Activated naive CD4-positive, alpha-beta T cell (primary cell): ENCODE measurements at places on chromosomes 11 and 22.
A peak's percentile ranks its signal among the peaks of the same experiment; 100 is the strongest.

DNA sequence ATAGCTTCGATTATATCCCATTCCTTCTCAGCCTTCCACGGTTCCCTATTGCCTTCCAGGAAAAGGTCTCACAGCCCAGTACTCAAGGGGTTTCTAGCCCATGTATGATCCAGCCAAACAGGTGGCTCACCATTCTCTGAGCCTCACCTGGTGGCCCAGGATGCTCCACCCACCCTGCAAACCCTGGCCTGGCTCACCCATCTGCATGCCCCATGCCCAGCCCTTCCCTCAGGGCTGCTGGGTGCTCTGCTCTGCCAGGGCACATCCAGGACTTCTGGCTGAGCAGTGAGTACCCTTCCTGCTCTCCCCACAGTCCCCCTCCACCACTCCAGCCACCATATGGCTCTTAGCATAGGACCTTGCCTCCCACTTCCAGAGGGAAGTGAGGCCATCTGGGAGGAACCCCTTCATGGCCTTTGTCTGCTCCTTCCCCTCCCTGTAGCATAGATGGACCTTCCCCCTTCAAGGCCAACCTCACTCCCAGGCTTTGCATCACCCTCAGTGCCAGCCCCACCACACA, 5.8 kb upstream of the RCOR2 start:
- DNase-seq: no peak

DNA sequence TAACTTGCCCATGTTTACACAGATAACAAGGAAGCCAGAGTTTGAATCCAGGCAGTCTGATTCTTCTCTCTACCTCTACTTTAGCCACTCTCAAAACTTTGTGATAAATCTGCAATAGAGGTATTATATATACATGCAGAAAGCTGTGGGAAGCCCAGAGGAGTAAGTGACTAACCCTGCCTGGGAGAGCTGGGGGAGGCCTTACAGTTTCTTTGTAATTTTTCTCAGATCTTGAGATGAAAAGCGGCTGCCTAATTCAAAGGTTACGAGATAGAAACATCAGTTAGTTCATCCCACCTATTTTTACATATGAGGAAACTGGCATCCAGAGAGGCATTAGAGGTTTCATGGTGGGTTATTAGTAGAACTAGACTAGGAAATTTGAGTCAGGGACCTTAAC, 4.9 kb downstream of the STIM1 start:
- DNase-seq: no peak

- DNase-seq: no peak
Measured at GRCh38 chr11:5910540-5910939, 17.5 kb downstream of the OR52E5 start.

GRCh38 chr22:30286813-30287647, 2.3 kb downstream of the CASTOR1 start:
- DNase-seq: peak; percentile 84

DNA sequence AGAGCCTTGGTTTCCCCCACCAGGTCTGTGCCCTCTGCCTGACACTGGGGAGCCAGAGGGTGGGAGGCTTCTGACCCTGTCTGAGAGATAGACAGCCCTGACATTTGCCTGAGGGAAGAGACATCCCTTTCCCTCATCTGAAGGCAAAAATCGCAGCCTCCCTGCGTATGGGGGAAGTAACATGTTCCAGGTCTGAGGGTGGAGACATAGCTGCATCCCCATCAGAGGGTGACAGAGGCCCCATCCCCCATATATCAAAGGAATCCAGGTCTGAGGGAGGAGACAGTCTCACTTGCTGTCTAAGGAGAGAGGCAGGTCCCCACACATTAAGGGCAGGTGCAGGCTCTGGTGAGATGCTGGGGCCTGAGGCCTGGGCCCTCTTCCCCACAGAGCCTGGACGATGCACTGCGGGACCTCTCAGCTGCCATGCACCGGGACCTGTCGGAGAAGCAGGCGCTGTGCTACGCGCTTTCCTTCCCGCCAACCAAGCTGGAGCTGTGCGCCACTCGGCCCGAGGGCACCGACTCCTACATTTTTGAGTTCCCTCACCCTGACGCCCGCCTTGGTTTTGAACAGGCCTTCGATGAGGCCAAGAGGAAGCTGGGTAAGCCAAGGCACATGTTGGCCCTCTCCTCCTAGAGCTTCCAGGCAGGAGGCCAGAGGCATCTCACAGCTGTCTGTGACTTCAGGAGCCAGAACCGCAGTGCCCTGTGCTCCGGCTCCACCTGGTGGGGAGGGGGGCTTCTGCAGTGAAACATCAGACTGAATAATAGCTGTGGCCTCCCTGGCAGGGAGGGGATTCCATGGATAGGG, 16.1 kb upstream of the RELT start:
- DNase-seq: no peak

GRCh38 chr11:19632499-19632834, 80.2 kb upstream of the NAV2 start:
- DNase-seq: no peak

DNA sequence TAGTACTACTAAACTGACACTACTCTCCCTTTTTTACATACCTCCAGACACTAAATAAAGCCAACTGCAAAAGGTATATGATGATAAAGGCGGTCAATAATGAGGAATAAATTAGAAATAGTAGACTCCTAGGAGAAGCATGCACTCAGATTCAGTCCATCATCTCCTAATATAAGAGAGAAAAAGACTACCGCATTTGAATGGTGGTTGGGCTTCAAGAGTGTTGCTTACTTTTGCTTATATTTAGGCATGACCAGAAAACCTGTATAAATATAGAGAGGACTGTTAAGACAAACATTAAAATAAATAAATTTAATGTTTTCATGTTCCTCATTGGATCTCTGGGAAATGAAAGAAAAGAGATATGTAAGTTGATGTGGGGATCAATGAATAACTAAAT, 1137.0 kb downstream of the FAM181B start:
- DNase-seq: no peak

- DNase-seq: no peak
Measured at GRCh38 chr11:112368381-112368780, 107.7 kb upstream of the PLET1 start.

DNA sequence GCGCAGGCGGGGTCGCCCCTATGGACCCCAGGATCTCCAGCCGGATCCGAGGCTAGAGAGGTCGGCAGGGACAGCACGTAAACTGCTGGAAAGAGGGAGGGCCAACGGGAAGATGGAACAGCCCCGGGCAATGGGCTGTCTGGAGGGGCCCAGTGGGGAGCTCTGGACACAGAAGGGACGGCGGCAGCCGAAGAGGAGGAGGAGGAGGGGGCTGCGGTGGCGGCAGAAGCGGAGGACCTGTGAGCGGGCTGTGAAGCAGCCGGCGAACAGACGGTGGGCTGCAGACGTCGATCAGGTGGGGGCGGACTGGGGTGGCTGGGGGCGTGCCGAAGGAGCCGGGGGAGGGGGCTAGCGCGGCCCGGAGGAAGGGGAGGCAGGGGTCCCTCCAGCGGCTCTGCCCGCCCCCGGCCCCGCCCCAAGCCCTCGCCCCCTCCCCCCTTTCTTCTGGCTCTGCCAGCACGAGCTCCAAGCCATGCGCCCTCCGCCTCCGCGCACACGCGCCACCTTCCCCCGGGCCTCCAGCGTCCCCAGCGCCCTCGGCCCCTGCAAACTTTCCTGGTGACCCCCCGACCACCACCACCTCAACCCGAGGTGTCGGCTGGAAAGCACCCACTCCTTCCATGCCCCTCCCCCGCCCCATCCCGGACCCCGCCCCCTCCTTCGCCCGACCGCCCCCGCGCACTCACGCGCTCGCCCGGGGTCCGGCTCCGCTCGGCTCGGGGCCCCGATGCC, 432 bp downstream of the TNKS1BP1 start:
- DNase-seq: no peak

DNA sequence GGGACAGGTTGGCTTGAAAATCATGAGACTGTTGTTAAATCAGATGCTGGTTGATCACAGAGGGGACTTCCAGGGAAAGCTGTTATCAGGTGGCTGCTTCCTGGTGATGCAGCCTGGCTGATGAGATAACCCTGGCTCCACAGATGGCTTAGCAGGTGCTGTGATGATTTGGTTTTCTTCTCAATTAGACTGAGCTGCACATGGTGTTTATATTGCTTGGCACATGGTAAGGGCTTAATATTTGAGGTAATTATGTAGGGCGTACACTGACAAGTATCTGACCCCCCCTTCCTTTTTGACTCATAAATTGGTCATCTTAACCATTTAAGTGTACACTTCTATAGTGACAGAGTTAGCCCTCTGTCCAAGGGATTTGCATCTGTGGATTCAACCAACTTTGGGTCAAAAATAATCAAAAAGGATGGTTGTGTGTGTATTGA, 7.0 kb downstream of the RPS3 start:
- DNase-seq: no peak

- no peak for DNase-seq
Measured at GRCh38 chr11:8251616-8252295, 11.9 kb downstream of the LMO1 start.

DNA sequence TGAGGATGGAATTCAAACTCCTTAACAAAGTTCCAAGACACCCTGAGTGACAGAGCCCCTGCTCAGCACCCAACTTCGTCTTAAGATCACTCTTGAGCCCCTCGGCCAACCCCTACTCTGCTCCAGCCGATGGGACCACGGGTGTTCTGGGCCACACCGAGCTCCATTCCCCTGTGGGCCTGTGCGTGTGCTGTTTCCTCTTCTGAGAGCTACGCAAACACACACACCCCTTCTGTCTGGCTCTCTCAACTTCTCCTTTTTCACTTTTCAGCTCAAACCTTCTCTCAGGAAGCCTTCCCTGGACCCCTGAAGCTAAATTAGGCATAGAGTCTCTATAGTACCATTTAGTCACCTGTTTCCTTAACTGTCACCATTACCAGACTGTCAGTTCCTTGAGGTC, 37.5 kb upstream of the NNMT start:
- DNase-seq: no peak

DNA sequence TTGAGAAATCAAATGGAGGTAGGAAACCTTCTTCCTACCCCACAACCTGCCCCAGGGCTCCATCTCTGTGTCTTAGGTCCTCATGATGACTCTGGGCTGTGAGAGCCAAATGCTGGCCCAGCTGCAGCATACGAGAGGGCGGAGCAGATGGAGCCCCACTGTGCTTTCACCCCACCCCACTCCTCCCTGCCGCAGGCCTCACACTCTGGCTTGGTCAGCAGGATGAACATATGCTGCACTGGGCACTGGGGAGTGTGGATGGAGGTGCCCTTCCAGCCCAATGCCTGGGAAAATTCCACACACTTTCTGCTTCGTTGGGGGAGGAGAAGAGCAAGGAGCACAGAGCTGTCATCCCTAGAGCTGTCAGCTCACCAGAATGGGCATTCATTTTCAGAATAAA, 271.6 kb upstream of the CADM1 start:
- no peak for DNase-seq

- no peak for DNase-seq
Measured at GRCh38 chr11:126991596-126991995, 9.0 kb downstream of the KIRREL3 start.
